ENCODE measurements at places on chromosomes 2 and 18.

GRCh38 chr2:145958611-145959010 is 1438.7 kb upstream of the ZEB2 start:
- no peak for DNase-seq

GRCh38 chr2:217491271-217491670 is 511.5 kb downstream of the TNS1 start:
- DNase-seq: no peak

- no peak for DNase-seq
Measured at GRCh38 chr2:36550006-36550405, 48.0 kb downstream of the FEZ2 start.

DNA sequence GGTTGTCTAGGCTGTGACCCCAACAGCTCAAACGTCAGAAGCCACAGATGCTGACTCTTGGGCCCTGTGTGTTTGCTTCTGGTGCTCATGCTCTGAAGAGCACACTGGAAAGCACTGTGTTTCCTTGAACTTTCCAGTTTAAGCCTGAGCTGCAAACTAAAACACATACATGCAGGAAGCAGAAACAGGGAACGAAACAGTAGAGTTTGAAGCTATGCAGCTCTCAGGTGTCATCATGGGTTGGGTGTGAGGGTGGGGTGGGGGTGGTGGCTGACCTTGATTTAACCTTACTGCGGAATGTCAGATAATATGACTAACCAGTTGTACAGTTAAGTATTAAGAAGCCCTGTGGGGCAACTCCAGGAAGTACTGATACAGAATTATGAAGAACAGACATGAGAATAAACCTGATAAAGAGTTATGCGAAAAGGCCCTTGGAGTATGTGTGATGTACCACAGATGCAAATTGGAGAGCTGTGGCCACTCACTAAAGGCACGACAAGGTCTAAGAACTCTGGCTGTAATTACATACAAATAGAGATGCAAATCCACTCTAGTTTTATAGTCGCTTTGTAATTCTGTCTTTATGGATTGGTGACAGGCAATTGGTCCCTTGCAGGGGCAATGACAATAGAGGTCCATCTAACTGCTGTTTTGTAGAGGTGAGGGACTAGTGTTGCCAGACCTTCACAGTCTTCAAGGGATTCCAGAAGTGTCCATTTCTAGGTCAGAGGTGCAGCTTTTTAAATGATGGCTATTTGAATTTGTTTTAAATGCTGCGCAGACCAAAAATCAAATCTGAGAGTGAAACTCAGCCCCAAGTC is 273.1 kb downstream of the NAPG start:
- no peak for DNase-seq

GRCh38 chr2:138677221-138677620 is 103.0 kb downstream of the NXPH2 start:
- DNase-seq: no peak

DNA sequence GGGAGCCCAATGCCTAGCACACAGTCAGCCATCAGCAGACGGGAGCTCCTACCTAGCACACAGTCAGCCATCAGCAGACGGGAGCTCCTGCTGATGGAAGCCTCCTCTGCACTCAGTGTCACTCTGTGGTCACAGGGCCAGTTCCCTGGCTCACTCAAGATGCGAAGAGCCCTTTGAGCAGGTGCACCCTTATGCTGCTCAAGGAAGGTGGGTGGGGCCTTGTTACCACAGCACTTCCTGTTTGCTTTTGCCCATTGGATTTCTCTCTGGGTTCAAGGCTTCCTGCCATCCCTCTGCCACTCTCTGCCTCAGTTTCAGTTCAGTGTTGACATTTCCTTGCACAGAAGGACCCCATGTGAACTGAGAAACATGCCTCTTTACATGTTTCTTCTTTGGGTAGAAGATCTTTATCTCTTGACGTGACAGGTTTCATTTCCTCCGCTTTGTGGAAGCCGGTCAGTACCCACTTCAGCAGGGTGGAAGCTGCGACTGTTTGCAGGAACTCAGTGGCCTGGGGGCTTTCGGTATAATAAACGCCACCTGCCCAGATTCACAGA is 11.6 kb downstream of the TRIB2 start:
- peak; percentile 23 for DNase-seq

GRCh38 chr2:29582062-29582461 is 339.3 kb downstream of the ALK start:
- DNase-seq: no peak
